ENCODE measurements at places on chromosomes 12 and 14.

GRCh38 chr14:61281948-61282275 lies 774 bp upstream of the TMEM30B start:
- no peak for DNase-seq

GRCh38 chr12:65754744-65755595 lies 69.3 kb upstream of the HMGA2 start:
- DNase-seq: no peak

DNA sequence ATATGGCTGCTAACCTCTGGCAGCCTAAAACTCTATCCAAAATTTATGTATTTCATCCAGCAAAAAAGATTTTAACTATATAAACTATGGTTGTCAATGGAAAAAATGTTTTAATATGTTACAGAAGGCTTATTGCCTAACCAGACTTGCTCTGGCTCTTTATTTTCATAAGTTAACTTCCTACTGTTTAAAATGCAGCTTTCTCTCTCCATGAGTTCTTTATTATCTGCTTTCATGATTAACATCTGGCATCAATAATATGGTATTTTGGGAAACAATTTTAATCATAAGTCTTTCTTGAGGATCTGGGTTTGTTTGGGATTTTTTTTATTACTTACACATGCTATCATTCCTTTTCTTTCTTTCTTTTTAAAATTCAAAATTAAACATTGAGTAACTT lies 20.5 kb downstream of the KERA start:
- DNase-seq: peak; percentile 39

- DNase-seq: no peak
These were observed 5.1 kb downstream of the ANKRD9 start for GRCh38 chr14:102504328-102504999.

DNA sequence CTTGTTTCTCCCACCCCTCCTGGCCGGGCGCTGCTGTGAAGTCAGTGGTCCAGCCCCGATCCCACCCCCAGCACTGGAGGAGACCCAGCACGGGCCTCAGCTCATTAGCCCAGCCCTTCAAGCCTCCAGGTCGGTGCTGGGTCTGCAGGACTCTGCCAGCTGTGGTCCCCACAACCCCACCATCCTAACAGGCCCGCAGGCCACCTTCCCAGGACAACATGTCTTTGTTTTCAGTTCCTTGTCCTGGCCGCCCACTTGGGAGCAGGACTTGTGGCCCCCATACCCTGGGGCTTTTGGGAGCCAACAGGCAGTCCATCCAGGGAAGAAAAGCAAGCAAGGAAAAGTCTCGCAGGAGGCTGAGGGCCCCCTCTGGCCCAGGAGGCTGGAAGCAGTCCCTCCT lies 60.0 kb downstream of the HRK start:
- DNase-seq: no peak

GRCh38 chr12:3247077-3247476 lies 169.9 kb downstream of the TSPAN9 start:
- no peak for DNase-seq

DNA sequence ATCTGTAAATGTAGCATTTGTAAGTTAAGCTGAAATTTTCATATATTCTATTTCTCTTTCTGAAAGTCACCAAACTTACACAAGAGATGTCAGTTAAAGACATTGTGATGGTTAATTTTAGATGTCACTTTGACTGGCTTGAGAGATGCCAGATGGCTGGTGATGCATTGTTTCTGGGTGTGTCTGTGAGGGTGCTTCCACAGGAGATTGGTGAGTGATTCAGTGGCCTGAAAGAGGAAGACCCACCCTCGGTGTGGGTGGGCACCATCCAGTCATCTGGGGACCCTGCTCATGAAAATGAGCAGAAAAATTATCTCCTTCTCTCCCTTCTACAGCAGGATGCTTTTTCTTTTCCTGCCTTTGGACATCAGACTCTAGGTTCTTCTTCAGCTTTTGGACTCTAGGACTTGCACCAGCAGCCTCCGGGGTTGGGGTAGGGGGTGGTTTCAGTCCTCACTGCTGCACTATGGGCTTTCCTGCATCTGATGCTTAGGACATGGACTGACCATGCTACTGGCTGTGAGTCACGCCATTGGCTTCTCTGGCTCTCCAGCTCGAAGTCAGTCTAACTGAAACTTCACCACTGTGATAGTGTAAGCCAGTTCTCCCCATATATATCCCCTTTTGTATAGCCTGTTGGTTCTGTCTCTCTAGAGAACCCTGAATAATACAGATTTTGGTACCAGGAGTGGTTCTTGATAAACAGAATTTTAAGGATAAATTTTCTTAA lies 20.9 kb downstream of the PDE6H start:
- DNase-seq: no peak

- no peak for DNase-seq
These were observed 63.9 kb downstream of the BEGAIN start for GRCh38 chr14:100523131-100523842.

- DNase-seq: no peak
These were observed 760 bp downstream of the ACTN1 start for GRCh38 chr14:68978172-68978911.

DNA sequence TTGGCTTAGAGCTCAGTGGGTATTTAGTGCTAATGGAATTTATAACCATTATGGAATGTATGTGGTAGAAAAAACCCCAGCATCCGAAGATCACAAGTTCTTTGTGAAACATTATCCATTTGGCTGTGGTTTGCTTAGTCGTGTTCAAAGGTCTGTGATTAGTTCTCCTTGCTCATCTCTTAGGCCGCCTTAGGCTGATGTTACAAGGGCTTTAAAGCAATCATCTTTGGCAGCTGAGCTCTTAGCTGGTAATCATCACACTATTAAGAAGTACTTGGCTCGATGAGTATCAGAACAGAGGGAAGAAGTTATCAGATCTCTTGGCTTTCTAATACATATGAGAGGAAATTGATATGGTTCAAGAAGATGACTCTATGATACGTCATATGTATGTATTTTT lies 124.1 kb upstream of the E2F7 start:
- DNase-seq: peak; percentile 56

- no peak for DNase-seq
These were observed 84.3 kb upstream of the DIO3 start for GRCh38 chr14:101476916-101477553.

- DNase-seq: no peak
These were observed 82.6 kb upstream of the ATP2B1 start for GRCh38 chr12:89791286-89791685.

DNA sequence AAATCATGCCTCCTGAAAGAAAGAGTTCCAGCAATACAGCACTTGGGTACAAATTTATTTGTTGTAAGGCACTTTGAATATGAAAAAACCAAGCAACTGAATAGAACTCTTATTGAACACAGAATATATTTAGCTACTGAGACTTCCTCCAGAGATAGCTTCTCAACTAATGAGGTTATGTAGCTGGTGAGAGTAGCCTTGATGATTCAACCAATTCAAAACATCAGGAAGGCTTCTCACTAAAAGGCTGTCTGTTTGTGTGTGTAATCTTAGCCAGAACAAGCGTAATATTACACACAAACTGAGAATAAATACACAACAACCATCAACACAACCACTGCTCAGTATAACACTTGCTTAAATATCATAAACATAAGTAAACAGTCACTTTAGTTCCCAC lies 20.4 kb downstream of the EIF2B2 start:
- DNase-seq: no peak

GRCh38 chr12:124044809-124045321 lies 71.8 kb downstream of the ZNF664 start:
- DNase-seq: no peak

- DNase-seq: no peak
These were observed 185.8 kb downstream of the SLC6A15 start for GRCh38 chr12:84726780-84727179.

GRCh38 chr14:104886690-104887622 lies 21.9 kb downstream of the CEP170B start:
- no peak for DNase-seq

DNA sequence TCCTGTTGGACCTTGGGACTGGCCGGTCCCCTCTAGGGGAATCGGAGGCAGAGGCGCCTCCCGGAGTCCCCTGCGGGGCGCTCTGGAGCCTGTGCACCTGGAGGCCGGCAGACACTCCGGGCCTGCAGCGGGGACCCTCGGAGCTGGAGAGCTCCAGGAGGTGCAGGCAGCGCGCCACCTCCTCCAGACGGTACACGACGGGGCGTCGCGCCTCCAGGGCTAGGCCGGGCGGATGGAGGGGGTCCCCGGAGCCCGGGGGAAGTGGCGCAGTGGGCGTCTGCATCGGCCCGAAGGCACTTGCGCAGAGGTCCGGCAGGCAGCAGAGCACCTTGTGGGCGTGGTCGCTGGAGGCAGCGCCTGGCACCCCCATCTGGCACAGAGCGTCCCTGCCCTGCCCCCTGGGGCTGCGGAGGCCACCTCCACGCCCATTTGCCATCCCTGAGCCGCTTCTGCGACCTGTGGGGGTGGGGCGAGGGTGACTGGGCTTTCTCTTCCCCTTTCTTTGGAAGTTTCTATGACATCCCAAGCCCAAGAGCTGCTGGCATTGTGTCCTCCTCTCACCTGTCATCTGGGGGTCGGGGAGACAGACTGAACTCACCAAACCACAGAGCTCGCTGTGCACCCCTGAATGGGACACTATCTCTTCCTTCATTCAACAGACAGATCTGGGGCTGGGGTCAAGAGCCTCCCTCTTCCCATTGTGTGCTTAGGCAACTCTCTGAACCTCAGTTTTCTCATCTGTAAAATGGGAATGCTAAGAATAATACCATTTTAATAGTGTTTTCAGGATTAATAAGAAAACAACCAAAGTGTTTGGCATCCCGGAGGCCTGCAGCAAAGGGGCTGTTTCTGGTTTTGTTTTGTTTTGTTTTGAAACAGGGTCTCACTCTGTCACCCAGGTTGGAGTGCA lies 37.5 kb upstream of the CORO1C start:
- DNase-seq: no peak

- no peak for DNase-seq
These were observed 86.3 kb downstream of the ASCL1 start for GRCh38 chr12:103043531-103044486.

- DNase-seq: no peak
These were observed 148.3 kb downstream of the SAMD4A start for GRCh38 chr14:54715239-54715638.

GRCh38 chr12:41919526-41920261 lies 225.0 kb downstream of the GXYLT1 start:
- no peak for DNase-seq

DNA sequence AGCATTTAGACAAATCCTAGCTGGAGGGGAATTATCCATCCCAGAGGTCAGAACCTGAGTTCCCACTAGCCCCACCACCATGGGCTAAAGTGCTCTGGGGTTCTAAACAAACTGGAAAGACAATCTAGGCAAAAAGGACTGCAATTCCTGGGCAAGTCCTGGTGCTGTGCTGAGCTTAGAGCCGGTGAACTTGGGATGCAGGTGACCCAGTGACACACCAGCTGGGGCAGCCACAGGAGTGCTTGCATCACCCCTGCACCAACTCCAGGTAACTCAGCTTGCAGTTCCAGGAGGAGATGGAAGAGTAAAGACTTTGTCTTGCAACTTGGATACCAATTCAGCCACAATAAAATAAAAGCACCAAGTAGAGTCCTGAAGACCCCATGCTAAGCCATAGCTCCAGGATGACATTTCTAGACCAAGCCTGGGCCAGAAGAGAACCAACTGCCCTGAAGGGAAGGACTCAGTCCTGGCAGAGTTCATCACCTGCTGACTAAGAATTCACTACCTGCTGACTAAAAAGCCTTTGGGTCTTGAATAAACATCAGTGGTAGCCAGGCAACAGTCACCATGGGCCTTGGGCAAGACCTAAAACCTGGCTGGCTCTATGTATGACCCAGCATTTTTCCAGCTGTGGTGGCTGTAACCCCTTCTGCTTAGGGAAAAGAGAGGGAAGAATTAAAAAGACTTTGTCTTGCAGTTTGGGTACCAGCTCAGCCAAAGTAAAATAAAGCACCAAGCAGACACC lies 223.4 kb upstream of the DIO2 start:
- no peak for DNase-seq

- no peak for DNase-seq
These were observed 485 bp downstream of the PELI2 start for GRCh38 chr14:56118611-56119181.

DNA sequence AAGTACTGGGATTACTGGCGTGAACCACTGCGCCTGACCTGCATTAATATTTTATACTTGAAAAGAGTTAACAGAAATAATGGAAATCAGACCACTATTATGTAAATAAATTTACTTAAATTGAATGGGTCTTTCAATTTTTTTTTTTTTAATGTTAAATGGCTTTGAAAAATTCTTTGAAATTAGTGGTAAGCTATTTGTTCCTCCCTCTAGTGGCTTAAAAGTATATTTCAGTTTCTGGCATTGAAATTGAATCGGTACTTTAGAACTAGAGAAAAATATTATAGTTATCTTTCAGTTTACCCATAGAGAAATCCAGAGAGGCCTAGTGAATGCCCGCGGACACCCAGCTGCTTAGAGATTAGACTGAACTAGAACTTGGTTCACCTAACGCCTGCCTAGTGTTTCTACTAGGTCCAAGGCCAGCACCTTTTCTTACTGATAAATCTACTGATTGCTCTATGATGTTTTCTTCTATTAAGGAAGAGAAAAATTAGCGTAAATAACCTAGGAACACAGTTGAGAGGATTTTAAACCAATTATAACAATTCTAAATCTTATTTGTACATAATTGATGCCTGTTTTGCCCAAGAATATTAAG lies 106.5 kb downstream of the EML1 start:
- DNase-seq: no peak

DNA sequence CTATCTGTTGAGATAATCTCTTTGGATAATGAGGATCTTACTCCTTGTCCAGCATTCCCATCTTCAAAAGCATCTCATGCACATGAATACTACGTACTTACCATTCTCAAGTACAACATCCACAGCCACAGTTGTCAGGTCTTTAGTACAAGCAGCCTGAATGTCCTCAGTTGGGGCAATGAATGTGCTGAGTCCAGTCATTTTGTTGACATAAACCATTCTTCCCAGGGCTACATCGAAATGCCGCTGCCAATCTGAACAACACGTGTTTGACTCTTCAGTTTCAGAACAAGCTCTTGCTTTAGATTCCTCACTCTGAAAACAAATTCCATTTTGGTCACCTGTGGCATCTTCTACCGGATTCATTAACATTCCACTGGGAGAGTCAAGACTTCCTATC lies 5.0 kb downstream of the MLH3 start:
- no peak for DNase-seq

Data from GM04503 (cell line).